ENCODE measurements at places on chromosomes 4 and X.

- DNase-seq, result peak; percentile 24
Observed at GRCh38 chr4:20046931-20047677, 204.6 kb upstream of the SLIT2 start.

DNA sequence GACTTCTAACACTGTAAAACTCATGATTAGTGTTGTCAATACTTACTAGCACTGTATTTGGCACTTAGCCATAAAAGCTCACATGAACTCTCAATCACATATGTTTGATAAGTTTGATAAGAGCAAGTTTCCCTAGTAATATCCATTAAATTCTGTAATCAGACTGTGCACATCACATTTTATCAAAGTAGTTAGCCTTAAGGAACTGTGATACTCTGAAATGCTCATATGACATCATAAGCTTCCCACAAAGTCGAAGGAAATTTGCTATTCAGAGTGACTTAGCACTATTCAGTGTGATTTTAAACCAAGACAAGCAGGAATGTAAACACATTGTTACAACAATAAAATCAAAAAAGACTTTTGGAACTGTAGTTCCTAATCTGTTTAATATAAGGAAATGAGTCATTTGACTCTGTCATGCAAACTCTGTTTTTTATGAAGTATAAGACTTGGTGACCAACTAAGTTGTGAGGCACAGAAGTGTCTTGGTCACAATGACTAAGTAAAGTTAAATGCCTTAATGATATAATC lies 6.7 kb downstream of the SLC7A11 start:
- DNase-seq, result peak; percentile 97

DNA sequence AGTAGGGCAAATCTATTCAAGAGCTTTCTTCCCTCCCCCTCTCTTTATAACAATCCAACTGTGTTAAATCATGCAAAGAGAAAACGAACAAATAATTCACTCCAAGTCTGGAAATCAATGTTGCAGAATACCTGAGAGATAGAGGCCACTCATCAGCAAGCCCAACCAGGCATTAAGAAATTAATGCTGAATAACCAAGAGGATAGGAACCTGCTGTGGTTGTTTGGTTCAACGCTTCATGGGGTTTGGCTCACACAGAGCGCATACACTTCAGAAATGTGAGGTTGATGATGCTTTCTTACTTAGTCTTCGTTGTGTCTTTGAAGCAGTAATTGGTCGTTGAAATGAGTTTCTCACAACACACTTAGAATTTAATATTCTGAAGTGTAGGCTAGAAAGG lies 1540.0 kb upstream of the PABPC4L start:
- no peak for DNase-seq

GRCh38 chr4:121168446-121169281 lies 4.5 kb upstream of the TNIP3 start:
- DNase-seq, result no peak

GRCh38 chrX:97482666-97483300 lies 599.1 kb downstream of the RPA4 start:
- no peak for DNase-seq

GRCh38 chr4:158775091-158775651 lies 6.3 kb downstream of the FNIP2 start:
- peak; percentile 68 for DNase-seq

DNA sequence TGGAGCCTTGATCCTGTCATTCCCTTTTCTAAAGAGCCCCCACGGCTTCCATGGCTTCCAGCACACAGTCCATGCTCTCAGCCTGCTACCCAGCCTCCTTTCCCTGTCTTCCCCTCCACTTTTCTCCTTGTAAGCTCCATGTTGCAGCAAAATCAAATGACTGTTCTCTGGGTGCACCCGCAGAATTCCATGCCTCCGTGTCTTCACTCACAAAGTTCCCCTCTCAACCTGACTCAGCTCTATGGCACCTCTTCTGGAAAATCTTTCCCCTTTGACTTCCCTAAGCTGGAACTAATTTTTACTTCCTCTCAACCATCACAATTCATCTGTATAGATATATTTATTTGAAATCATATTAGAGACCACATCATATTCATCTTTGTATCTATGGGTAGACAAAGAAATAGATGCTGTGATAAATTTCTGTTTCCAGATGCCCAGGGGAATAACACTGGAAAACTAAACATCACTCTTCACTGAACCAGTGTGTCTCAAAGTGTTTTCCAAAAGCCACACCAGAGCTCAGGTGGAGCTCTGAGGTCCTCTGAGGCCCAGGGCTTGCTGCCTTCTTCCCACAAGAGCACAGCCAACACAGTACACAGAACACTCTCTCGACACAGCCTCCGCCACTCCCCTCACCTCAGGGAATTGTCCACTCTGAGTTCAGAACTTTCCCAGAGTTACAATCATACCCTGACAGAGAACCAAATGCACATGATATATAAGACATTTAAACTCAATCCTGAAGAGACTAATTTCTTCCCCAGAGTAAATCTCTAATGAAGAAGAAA lies 3.3 kb downstream of the SETD7 start:
- peak; percentile 53 for DNase-seq

GRCh38 chr4:94457692-94458106 lies 6.0 kb downstream of the PDLIM5 start:
- DNase-seq, result no peak

DNA sequence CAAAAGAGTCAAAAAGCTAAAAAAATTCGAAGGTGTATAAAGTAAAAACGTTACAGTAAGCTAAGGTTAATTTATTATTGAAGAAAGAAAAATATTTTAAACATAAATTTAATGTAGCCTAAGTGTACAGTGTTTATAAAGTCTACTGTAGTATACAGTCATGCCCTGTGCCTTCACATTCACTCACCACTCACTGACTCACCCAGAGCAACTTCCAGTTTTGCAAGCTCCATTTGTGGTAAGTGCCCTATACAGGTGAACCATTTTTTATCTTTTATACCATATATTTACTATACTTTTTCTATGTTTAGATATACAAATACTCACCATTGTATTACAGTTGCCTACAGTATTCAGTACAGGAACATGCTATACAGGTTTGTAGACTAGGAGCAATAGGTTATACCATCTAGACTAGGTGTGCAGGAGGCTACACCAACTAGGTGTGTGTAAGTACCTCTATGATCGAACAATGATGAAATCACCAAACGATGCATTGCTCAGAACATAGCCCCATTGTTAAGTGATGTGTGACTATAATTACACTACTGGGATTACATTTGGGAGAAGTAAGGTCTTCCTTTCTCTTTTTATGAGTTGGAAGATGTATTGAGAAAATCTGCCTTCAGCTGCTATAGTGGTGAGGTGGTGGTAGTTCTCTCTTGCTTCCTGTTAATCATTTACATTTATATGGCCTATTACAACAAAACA lies 27.2 kb downstream of the TMSB4X start:
- peak; percentile 52 for DNase-seq

GRCh38 chr4:151567056-151567455 lies 158.1 kb downstream of the FHIP1A start:
- DNase-seq, result no peak

- DNase-seq, result no peak
Observed at GRCh38 chr4:75599647-75600046, 30.7 kb downstream of the CDKL2 start.

Measured in IMR-90 (cell line).